Vagina (tissue), 2 donors: ENCODE measurements at places on chromosomes 2 and 18.
A peak's percentile ranks its signal among the peaks of the same experiment; 100 is the strongest.

DNA sequence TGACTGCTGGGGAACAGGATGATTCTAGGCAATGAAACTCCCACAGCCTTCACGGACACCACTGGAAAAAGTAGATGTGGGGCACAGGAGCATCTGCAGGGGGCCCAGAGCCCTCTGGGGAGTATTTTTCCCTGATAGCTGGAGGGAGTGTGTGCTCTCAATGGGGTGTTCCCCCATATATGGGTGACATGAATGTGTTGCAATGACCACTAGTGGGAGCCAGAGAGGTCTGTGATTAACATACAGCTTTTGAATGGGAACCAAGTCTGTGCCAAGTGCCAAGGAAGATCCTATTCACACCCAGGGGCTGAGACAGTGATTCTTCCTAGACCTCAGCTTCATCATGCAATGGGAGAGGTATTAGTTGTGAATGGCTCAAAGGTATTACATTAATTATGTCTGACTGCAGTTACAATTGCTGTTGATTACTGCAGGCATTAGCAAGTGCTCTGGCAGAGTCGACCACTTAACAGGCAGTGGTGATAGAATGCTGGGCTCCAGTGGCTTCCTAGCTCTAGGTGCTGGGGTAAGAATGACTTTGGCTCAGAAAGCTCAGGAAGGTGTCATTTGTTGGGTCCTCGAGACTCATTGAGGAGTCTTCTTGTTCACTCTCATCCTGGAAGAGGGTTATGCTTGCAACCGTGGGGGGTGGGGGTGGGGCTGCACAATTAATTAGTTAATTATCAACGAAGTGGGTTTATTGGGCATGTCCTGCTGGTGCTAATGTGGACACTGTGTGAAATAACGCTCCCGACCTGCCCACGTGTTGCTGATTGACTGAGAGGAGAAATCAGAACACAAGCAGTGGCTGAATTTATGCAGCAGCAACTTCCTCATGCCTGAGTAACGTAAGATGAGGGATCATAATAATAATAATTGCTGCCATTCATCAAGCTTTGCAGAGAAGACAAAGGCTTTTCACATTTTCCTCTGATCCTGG, 194.1 kb downstream of the CLIP4 start:
- H3K4me1 ChIP-seq: peaks cover 3% of the 10 kb centered on the region
- H3K36me3 ChIP-seq: no peaks in the 10 kb centered on the region
- H3K27me3 ChIP-seq: no peaks in the 10 kb centered on the region
- no peak overlapping the region for H3K4me3 ChIP-seq

DNA sequence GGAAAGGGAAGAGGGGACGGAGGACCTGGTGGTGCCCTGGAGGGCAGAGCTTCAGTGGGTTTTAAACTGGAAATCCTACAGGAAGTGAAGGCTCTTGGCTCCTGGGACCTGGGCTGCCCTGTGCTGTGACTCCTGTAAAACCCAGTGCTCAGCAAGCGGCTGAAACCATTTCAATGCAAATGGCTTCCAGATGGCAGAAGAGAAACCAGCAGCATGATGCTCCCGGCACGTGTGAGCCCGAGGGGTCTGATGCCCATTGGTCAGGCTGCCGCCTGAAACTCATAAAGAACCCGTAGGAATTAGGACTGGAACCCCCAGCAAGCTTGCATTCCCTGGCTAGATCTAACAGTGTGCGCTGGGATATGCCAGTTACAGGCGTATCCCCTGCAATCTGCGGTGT, 109.2 kb upstream of the THOC1 start:
- no peaks in the 10 kb centered on the region for H3K27me3 ChIP-seq
- no peak for DNase-seq
- no peak overlapping the region for H3K27ac ChIP-seq
- no peaks in the 10 kb centered on the region for H3K4me1 ChIP-seq

DNA sequence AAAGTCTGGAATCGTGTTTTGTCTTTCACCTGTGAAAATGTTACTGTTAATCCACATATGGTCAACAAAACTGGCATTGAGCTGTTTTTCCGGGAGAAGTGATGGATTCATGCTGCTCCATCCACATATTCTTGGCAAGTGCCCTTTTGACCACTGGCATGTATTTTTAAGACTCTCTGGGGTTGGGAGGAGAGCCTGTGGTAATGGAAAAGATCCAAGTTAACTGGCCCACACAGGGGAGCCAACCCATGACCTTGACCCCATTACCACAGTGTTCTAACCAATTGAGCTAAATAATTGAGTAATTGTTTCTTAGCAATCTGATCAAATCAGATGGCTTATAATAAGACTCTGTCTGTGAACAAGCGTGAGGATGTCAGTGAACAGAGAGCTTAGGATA, 296.2 kb upstream of the NRP2 start:
- H3K27ac ChIP-seq: no peak overlapping the region
- H3K4me3 ChIP-seq: no peak overlapping the region
- no peaks in the 10 kb centered on the region for H3K36me3 ChIP-seq
- no peaks in the 10 kb centered on the region for H3K4me1 ChIP-seq
- no peaks in the 10 kb centered on the region for H3K27me3 ChIP-seq

- H3K4me1 ChIP-seq: no peaks in the 10 kb centered on the region
- H3K36me3 ChIP-seq: no peaks in the 10 kb centered on the region
- H3K27ac ChIP-seq: no peak overlapping the region
- no peaks in the 10 kb centered on the region for H3K27me3 ChIP-seq
- H3K4me3 ChIP-seq: no peak overlapping the region
- no peak for DNase-seq
These were observed 59.4 kb downstream of the ADD2 start for GRCh38 chr2:70708376-70709199.

GRCh38 chr2:2641541-2642410, 310.7 kb upstream of the MYT1L start:
- no peak overlapping the region for H3K27ac ChIP-seq
- no peaks in the 10 kb centered on the region for H3K36me3 ChIP-seq
- peak; percentile 91 for DNase-seq
- H3K27me3 ChIP-seq: no peaks in the 10 kb centered on the region
- H3K4me1 ChIP-seq: peaks cover 3% of the 10 kb centered on the region

DNA sequence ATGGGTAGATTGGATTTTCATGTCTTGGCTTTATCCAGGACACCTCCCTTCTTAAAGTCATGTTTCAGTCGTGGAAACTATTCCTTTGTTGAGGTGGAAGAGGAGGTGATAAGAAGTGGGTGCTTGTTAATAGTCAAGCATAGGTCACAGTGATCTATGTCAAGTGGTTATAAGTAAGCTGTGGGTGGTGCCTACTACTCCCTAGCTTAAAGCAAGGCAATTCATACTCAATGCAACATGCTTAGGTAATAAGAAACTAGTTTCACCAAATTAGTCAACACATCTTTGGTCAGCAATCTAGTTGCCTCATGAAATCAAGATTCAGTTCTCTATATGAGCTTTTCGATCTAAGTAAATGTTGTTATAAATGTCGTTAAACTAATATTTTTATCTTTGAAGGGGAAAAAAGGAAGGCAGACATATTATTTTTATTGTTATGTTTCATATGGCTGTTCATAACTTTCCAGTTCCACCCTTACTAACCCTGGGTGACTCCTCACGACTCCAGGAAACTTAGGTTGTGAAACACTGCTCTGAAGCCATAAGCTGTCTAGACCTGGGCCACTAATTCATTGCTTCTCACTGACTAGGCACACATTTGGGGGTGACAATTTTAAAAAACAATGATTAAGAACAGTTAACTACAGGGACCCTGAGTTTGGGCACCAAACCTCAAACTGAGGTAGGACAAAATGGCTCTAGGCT, 5.8 kb upstream of the ABCB11 start:
- no peaks in the 10 kb centered on the region for H3K27me3 ChIP-seq
- no peaks in the 10 kb centered on the region for H3K4me1 ChIP-seq
- no peak overlapping the region for H3K27ac ChIP-seq
- H3K36me3 ChIP-seq: no peaks in the 10 kb centered on the region
- no peak for DNase-seq
- no peak overlapping the region for H3K4me3 ChIP-seq

- DNase-seq: no peak
- no peaks in the 10 kb centered on the region for H3K27me3 ChIP-seq
- no peaks in the 10 kb centered on the region for H3K36me3 ChIP-seq
- no peak overlapping the region for H3K4me3 ChIP-seq
These were observed 26.5 kb downstream of the AQP12B start for GRCh38 chr2:240655931-240656886.

- H3K27ac ChIP-seq: no peak overlapping the region
- H3K4me3 ChIP-seq: no peak overlapping the region
- no peak for DNase-seq
- no peaks in the 10 kb centered on the region for H3K27me3 ChIP-seq
- no peaks in the 10 kb centered on the region for H3K36me3 ChIP-seq
These were observed 9.5 kb upstream of the TNFAIP6 start for GRCh38 chr2:151347906-151348305.

- H3K36me3 ChIP-seq: no peaks in the 10 kb centered on the region
- no peaks in the 10 kb centered on the region for H3K27me3 ChIP-seq
- peaks cover 20% of the 10 kb centered on the region for H3K4me1 ChIP-seq
- no peak for DNase-seq
- no peak overlapping the region for H3K27ac ChIP-seq
These were observed 655 bp downstream of the NPPC start for GRCh38 chr2:231925303-231926179.

GRCh38 chr2:100146657-100146960, 4.2 kb upstream of the AFF3 start:
- H3K4me1 ChIP-seq: no peaks in the 10 kb centered on the region
- H3K27me3 ChIP-seq: no peaks in the 10 kb centered on the region
- DNase-seq: no peak
- H3K4me3 ChIP-seq: no peak overlapping the region
- H3K36me3 ChIP-seq: no peaks in the 10 kb centered on the region

DNA sequence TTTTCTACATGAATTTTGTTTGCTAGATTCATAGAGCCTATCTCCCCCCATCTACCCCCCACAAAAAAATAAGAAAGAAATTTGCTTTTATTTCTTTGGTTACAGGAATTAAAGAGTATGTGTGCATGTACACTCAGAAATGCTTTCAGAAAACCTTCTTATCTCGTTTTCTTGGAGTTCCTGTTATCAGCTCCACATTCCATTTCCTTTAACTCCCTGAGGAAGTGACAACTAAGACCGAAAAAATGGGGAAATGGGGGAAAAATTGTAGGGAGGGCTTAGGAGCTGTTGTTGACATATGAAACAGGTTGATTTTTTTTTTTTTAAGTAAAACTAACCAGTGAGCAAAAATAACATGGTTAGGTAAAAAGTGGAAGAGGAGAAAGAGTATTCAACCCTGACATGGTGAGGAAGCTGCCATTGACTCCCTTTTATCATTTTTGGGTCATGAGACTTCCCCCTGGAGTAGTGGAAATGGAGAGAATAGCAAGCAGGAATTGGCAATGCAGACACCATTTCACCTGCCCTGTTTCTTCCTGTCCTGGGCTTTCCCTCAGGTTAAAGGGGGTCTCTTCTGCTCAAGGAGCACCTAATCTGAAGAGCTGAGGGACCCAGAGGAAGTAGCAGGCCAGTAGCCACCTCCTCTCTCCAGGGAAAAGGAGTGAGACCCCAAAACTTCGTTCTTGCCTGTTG, 93.5 kb downstream of the OSBPL6 start:
- no peak overlapping the region for H3K4me3 ChIP-seq
- no peaks in the 10 kb centered on the region for H3K36me3 ChIP-seq

- no peak for DNase-seq
- H3K4me3 ChIP-seq: no peak overlapping the region
- H3K27ac ChIP-seq: no peak overlapping the region
- H3K36me3 ChIP-seq: no peaks in the 10 kb centered on the region
- no peaks in the 10 kb centered on the region for H3K27me3 ChIP-seq
These were observed 344.3 kb upstream of the KCNH7 start for GRCh38 chr2:163182764-163183354.

GRCh38 chr2:230694241-230694640, 18.4 kb upstream of the CAB39 start:
- H3K27me3 ChIP-seq: no peaks in the 10 kb centered on the region
- H3K4me1 ChIP-seq: no peaks in the 10 kb centered on the region
- H3K4me3 ChIP-seq: no peak overlapping the region
- no peak overlapping the region for H3K27ac ChIP-seq
- no peaks in the 10 kb centered on the region for H3K36me3 ChIP-seq
- DNase-seq: no peak

GRCh38 chr2:189803431-189803830, 19.2 kb downstream of the PMS1 start:
- H3K4me1 ChIP-seq: peaks cover 9% of the 10 kb centered on the region
- H3K27me3 ChIP-seq: no peaks in the 10 kb centered on the region
- DNase-seq: no peak

- H3K27me3 ChIP-seq: no peaks in the 10 kb centered on the region
- H3K4me3 ChIP-seq: no peak overlapping the region
- H3K4me1 ChIP-seq: peaks cover 15% of the 10 kb centered on the region
- no peak for DNase-seq
- no peaks in the 10 kb centered on the region for H3K36me3 ChIP-seq
These were observed 2.6 kb downstream of the PROM2 start for GRCh38 chr2:95276888-95277245.

DNA sequence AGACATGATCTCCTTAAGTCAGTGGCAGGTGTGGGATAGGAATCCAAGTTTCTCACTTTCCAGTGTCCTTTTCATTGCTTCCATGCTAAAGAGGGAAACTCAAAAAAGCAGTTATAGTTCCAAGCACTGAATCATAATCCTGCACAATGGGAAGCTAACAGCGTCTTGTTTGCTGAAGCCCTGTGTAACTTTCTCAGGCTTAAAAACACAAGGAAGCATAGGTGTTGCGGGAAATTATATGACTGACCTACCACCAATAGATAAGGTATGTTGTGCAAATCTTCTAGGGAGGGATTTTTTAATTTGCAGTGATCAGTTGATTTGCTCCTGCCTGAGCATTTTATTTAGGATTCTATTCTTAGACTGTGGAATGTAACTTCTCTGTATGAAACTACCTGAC, 250.9 kb downstream of the MYO3B start:
- H3K27me3 ChIP-seq: no peaks in the 10 kb centered on the region
- H3K4me1 ChIP-seq: peaks cover 21% of the 10 kb centered on the region
- no peaks in the 10 kb centered on the region for H3K36me3 ChIP-seq
- no peak for DNase-seq
- no peak overlapping the region for H3K27ac ChIP-seq
